Fibroblast of skin of right biceps (primary cell): ENCODE measurements at places on chromosomes 12 and 14.

DNA sequence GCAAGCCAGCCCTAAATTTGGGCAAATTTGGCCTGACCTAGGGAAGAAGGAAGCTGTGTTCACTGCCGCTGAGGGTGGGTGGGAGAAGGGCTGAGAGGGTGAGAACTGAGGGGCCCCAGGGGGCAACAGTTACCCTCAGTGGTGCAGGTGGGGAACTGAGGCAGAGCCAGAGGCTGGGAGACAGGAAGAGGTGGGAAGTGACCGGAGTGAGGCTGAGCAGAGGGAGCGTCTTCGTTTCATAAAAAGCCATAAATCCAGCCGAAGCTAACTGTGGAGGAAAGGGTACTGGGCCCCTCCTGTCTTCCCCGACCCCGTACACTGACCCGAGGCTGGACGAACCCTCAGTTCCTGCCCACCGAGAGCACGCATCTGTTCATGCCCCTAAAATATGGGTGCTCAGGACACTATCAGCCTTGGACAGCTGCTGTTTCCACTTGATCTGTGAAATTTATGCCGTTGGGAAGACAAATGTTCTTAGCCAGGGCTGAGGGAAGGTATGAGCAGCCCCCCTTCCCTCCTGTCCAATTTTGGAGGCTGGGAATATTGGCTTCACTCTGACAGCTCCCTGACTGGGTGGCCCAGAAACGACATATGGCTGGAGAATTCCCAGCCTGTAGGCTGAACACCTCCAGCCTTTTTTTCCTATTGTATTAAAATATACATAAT lies 116.5 kb downstream of the KIF26A start:
- DNase-seq = no peak

GRCh38 chr12:48542300-48542928 lies 17.0 kb downstream of the OR8S1 start:
- DNase-seq = peak; percentile 3

- no peak for DNase-seq
Measured at GRCh38 chr12:103758310-103759089, 82.5 kb downstream of the NT5DC3 start.

GRCh38 chr12:43736927-43737440 lies 21.6 kb downstream of the PUS7L start:
- DNase-seq = peak; percentile 18

GRCh38 chr12:7096979-7097378 lies 4.7 kb upstream of the C1R start:
- DNase-seq = no peak
